Right forelimb (tissue), 1 donor: ENCODE measurements at places on chromosomes 6 and 20.

- no peak for DNase-seq
These were observed 9.2 kb upstream of the PRSS16 start for GRCh38 chr6:27238010-27238983.

DNA sequence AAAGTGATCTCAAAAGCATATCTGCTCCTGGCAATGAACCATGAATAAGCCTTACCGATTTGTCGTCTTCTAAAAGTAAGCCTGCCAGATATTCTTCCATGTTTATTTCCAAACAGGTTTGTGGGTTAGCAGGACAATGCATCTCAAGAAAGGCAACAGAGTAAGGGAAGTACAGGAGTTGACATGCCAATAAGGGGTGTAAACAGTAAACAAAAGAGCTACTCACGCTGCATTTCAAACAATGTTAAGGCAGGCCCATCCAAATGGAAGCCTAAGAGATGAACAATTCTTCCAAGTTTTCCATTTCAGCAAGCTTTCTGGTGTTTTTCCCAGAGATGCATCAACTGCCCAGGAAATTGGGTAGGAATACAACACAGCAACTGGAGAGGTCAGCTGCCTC lies 27.8 kb upstream of the CRIP3 start:
- DNase-seq: no peak

DNA sequence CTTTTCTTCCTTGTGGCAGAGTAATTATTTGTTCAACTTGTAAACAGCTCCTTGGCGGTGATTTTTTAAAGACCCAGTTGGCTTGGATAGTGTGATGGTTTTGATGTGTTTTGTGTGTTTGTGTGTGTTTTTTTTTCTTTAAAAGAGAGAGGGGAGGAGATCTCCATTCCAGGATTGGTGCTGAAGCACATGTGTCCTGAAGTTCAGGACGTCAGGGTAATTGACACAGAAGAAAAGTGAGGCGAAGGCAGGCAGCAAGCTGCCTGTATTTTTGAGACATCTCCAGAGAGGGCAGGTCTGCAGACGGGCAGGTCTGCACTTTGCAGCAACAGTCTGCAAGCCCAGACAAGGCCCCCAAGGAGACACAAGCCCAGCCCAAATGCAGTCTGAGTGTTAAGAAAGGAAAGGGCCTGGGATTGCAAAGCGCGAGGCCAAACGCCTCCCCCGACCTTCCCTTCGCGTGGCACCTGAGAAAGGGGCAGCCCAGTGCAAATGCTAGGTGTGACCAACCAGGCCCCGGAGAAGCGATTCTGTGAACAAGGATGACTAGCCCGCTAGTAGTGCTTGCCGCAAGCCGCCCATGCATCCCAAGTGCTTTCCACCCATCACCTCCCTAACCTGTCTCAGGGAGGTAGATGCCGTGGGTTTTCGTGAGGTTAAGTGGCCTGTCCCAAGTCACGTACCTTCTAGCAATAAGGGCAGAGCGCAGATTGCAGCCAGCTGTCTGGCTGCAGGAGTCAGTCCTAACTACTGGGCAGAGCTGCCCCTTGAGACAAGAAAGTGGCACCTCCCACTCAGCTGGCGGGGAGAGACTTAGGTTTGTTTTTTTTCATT lies 230.5 kb downstream of the ZMYND8 start:
- DNase-seq: no peak

DNA sequence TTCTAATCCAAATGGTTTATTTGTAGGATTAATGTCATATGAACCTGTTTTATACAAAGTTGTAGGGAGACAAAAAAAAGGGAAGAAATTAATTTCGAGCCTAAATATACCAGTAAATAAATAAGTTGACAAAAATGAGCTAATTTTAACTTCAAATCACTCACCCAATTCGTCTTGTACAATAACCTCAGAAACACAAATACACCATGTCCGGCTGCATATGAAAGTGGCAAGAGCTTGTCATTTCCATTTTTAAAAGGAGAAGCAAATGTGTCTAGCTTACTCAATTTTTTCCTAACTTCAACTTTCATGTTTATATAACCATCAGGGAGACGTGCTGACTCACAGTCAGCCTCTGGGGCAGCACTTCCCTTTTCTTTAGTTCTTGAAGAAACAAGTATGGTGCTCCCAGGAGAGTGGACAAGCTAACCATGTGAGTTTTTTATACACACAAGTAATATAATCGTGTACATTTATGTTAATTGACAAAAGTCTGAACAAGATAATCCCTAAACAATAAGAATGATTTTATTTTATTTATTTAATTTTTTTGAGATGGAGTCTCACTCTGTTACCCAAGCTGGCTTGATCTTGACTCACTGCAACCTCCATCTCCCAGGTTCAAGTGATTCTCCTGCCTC lies 55.5 kb upstream of the SGK1 start:
- no peak for DNase-seq

- DNase-seq: no peak
These were observed 41.5 kb upstream of the ARMH2 start for GRCh38 chr6:24840187-24840586.

GRCh38 chr6:150670311-150670710 lies 70.6 kb downstream of the PLEKHG1 start:
- no peak for DNase-seq

GRCh38 chr20:3014179-3014578 lies 29.2 kb upstream of the GNRH2 start:
- DNase-seq: no peak

GRCh38 chr20:5658912-5659345 lies 91.3 kb upstream of the SHLD1 start:
- peak; percentile 86 for DNase-seq

DNA sequence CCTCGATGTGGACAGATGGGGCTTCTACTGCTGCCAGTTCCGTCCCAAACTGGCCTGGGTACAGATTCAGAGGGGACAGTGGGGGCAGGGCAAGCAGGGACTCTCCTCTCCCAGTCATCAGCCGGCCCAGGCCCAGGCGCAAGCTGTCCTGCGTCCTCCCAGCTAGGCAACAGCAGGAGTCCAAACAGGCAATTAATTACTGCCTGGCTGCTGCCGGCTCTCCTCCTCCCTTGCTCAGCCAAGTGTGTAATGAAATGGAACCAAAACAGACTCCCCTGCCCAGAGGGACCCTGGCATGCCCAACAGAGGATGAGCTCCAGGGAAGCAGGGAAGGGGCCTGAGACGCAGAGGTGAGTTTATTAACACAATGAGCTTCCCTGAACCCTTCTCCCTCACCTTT lies 17.8 kb upstream of the SLC32A1 start:
- no peak for DNase-seq

GRCh38 chr20:4225745-4226144 lies 210.4 kb upstream of the RNF24 start:
- peak; percentile 57 for DNase-seq
